Activated CD4-positive, alpha-beta T cell treated with anti-CD3 and anti-CD28 coated beads for 1 hour (primary cell): ENCODE measurements at places on chromosomes 2 and 18.

- no peak for DNase-seq
Observed at GRCh38 chr18:50044402-50044801, 150.5 kb downstream of the MYO5B start.

GRCh38 chr18:67694787-67695186 lies 178.3 kb upstream of the DSEL start:
- no peak for DNase-seq

GRCh38 chr2:204066051-204066450 lies 129.5 kb downstream of the ICOS start:
- no peak for DNase-seq

GRCh38 chr2:1940679-1941078 lies 196.4 kb upstream of the PXDN start:
- no peak for DNase-seq

- no peak for DNase-seq
Observed at GRCh38 chr2:218063896-218064295, 5.2 kb upstream of the RUFY4 start.

DNA sequence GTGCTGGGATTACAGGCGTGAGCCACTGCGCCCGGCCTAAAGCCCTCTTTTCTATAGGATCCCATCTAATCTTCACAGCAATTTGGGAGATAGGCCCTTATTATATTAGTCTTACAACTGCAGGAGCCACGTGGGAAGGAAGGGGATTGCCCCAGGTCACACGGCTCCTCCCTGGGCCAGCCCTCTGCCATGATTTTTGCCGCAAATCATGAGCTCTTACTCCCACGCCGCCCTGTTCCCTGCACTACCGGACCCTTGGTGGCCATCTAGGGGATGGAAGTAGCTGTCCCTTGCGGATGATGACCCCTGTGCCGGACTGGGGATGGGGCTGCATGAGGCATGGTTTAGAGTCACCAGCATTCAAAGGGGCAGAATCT lies 28.4 kb upstream of the PTMA start:
- no peak for DNase-seq

GRCh38 chr2:192407692-192408091 lies 213.0 kb upstream of the TMEFF2 start:
- DNase-seq, result no peak

DNA sequence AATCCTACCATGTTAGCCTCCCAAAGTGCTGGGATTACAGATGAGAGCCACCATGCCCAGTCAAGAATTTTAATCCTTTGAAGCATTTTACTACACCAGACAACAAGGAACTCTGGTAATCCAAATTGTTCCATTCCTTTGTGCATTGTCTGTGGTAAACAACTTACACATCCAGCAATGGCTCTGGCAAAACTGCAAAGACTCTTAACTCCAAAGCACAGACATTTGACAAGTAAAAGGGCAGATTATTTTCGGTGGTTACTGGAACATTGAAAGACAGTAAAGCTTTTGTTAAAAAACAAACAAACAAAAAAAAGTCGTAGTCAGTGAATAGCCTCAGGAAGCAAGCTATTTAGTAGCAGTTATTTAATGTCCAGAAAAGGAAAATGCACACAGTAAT lies 33.2 kb upstream of the RMND5A start:
- DNase-seq, result no peak

DNA sequence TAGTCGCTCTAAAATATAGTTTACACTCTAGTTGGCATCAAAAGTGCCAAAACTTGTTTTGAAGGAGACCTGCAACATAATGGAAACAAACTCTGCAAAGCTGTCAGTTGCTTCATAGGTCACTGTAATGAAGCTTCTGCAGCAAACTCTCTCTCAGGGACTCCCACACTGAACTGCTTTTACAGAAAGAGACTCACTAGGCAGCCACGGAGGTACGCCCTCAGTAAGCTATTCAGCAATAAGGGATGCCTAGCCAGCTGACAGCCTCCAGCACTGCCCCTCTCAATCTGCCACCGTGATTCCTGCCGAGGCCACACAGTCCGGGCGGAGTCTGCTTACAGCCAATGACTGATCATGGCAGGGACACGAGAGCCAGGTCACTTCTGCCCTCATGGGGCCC lies 51.1 kb downstream of the COLEC12 start:
- DNase-seq, result no peak

DNA sequence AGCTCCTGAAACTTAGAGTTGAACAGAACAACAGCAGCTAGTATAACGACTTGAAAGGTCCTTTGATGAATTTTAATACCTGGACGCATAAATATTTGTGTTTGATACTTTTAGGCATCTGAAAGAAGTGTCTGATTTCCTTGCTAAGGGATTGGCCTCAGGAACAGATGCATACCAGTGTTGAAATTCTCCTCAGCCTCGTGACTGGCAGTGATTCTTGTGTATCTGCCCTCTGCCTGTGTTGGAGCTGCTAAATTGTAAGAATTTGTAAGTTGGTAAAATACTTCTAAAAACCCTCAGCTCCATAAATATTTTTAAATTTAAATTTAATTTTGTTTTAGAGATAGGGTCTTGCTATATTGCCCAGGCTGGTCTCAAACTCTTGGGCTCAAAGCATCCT lies 22.4 kb upstream of the SCYGR1 start:
- DNase-seq, result no peak

DNA sequence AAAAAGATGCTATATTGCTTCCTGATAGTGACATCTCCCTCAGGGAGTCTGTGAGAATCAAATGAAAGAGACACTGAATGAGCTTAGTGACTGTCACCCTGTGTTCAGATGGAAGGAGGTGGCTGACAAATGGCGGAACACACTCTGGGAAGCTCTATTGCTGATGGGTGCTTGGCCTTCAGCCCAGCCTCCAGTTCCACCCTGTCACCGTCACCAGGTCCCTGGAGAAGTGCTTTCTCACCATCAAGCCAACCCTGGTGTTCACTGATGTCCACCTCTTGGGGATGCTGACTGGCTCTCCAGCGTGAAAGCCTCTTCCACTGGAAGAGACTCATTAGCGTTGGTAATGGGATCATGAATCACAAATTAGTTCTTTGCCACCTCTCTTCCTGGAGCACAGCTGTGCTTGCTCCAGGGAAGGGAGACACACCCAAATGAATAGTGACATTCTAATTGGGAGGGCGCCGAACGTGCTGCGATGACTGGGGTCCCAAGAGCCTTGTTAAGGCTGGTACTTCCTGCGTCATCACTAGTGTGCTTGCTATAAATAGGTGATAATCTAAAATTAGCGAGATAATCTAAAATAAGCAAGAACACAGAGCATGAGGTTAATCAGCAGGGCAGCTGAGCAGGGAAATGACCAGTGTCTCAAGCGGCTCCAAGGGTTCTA lies 154.0 kb downstream of the CLIP4 start:
- DNase-seq, result no peak

DNA sequence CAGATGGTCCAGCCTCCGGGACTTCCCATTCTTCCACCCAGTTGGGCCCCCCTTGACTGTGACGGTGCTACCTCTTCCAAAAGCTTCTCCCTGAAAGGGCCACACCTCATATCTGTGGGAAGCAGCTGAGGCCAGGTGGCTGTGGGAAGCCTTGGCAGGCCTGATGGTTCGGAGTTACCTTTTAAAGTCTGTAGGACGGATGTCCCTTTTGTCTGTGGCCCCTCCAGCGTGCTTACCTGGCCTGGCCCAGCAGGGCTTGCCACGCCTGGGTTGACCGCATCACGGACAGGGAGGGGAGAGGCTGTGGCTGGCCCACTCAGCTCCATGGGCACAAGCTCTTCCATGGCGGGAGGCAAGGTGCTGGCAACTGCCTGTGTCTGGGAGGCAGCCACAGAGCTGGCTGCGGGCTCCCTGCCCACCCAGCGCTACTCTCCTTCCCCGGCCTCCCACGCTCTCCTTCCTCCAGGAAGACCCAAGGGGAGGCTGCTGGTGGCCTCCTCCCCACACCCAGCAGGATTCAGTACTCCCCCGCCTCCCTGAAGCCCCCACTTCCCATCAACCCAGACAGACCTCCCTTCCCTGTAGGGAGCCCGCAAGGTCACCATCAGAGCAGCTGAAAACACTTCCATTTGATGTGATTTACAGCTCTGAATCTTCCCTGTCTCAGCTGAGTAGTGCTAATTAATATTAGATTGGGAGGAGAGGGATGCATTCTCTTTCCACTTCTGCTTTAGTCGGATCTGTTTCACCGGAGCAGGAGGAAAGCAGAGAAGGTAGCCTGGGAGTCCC lies 52.8 kb downstream of the EDAR start:
- DNase-seq, result no peak

GRCh38 chr2:238314576-238314975 lies 5.7 kb upstream of the TRAF3IP1 start:
- DNase-seq, result no peak

- DNase-seq, result no peak
Observed at GRCh38 chr2:49177194-49177593, 22.9 kb upstream of the FSHR start.

GRCh38 chr2:108278631-108279030 lies 10.1 kb upstream of the SULT1C2 start:
- no peak for DNase-seq

- no peak for DNase-seq
Observed at GRCh38 chr18:40824291-40824690, 1130.7 kb upstream of the PIK3C3 start.

DNA sequence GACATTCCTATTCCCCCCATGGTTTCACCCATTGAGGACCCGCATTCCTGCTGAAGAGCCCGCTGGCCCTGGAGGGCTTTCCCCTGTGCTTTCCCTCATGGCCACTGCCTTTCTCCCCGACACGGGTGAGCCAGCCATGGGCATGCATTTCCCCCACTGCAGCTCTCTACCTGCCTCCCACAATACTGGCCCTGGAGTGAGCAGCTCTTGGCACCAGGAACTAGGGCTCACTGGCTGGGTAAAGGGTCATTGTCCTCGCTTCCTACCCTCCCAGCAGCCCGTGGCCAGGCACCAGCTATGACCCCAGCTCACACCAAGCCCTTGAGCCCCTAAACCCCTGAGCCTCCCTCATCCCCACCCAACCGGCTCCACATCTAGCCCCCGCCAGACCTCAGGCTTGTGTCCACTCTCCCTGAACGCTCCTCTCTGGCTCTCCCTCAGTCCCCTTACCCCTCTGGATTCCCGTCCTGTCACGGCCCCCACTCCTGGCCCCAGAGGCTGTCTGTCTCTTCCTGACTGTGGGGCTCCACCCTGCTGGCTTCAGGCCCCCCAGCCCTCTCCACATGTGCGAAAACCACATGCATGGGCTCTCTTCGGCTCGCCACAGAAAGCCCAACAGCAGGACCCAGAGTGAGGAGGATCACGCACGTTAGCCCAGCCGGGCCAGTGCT lies 199.8 kb downstream of the ZFP36L2 start:
- DNase-seq, result no peak

GRCh38 chr2:149456285-149456684 lies 125.9 kb downstream of the LYPD6 start:
- no peak for DNase-seq

DNA sequence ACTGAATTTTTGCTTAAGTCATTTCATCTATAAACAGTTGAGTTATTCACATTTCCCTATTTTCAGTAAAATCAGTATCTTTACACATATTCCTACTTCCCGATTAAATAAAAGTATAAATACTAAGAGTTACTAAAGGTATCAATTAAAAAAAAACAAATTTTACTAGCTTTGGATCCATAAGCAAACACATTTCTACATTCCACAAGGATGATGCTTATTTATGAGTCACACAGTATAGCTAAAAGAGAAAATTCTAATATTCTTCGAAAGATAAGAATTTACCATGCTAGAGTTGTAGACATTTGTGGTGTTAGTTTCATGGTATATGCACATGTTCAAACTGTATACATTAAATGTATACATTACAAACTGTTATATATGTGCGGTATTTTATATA lies 23.7 kb downstream of the PGAP1 start:
- DNase-seq, result no peak

DNA sequence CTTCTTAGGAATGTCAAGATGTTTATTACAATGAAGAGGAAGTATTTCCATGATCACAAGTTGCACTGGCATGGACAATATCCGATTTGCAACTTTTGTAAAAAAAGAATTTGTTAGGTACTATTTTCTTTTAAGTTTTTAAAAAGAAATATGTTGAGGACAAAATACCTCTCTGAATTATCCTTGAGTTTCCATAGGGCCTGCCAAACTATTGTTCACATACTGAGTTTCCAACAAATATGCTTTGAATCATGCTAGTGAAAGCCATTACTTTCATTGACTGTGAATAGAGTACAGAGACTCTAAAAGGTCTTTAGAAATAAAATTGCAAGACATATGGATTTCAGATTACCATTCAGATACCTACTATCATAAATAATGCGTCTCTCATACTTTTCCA lies 566.1 kb downstream of the TMEM182 start:
- DNase-seq, result no peak

DNA sequence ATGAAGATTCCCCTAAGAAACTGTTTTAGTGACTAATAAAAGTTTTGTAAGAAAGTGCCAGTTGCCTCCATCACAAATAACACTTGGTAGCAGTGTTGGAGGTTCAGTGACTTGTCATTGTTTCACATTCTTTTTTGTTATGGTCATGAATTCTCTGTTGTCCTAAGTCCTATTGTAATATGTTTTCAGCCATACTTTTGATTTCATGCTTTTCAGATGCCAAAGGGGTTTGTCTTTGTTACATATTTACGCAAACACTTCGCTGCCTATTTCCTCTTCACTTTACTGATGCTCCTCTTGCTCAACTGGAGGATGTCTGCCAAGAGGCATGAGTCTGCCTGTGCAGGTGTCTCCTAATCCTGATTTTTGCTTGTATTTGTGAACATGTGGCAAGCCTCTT lies 66.6 kb downstream of the PHLPP1 start:
- no peak for DNase-seq

DNA sequence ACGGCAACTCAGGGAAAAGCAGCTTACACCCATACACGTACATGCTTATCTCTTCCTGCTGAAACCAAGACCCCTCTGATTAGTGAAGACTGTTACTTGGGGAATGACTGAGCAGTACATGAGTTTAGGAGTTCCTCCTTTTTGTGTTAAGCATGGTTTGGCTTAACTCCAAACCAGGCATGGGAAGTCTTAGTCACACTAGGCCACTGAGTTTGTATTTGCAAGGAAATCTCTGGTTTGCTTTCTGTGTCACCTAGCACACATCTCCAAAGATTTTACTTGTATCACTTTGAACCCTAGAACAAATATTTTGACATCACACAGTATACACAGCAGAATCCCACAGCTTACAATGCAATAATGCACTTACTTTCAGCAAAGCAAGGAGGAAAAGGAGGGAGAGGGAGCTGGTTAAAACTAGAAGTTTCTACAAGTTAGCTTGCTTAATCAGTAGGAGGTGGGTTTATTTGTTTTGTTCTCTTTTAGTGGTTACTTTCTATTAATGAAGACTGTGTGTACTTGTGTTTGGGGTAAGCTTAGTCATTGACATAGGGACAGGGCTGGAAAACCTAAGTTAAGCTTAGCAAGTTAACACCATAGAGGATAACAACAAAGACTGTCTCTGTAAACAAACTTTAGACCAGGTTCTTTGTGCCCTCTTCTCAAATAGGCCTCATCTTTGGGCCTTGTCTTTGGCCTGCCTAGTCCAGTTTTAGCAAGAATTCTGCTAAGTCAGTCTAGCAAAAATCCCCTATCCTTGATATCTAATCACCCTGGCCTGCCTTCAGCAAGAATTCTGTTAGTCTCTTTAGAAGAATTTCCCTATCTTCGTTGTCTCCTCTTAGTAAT lies 219.4 kb downstream of the MREG start:
- no peak for DNase-seq
